ENCODE measurements at places on chromosomes 16 and 17. TPM values are rescaled to one million over a fixed set of nuclear protein-coding genes. Genes with fewer than 3 reads are reported as not detected.

GRCh38 chr16:3131755-3132377, 3.0 kb upstream of the ZNF213 start:
- DNase-seq: no peak

DNA sequence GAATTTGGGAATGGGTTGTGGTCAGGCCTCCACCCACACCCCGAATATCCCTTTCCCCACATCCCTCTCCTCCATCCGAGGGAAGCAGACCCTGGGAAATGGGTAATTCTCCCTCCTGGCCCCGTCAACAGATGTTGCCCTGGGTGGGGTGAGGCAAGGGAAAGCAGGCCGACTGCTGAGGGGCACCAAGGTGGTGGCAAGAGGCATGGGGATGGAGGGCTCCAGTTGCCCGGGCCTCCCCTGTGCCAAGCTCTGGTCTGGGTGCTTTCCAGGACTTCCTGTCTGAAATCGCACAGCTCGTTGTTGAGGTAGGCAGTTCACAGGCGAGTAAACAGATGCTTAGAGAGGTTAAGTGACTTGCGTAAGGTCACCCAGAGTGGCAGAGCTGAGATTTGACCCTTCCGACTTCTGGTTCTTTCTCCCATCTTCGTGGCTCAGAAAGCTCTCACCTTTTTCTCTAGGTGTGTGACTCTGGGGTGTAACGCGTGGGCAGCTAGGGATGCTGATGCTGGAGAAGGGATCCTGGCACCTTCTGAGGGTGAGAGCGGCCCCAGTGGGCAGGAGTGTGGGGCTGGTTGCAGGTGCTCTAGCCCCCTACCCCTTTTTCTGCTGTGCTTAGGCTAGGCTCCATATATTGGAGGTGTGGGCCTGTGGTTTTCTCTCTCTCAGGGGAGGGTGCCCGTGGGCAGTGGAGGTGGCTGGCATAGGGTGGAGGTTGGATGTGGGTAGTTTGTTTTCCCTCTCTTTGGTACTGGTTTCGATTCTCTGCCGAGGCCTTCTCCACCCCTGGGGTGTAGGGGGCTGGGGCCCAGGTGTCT, 17.2 kb downstream of the RARA start:
- no peak for DNase-seq

DNA sequence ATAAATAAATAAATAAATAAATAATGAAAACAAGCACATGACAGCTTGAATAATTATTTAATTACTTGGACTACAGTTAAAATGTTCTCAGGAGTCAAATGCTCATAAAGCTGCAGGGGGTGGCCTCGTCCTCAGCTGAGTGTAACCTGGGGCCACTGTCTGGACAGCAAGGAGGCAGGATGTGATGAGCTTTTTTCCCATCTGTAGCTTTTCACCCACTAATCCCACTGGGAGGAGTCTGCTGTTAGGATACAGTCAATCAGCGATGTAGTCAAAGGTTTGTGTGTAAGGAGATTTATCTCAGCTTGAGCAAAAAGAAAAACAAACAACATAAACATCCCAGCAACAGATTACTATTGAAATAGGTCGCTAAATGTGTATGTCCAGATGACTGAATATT, 22.5 kb downstream of the ZCCHC14 start:
- DNase-seq: no peak

DNA sequence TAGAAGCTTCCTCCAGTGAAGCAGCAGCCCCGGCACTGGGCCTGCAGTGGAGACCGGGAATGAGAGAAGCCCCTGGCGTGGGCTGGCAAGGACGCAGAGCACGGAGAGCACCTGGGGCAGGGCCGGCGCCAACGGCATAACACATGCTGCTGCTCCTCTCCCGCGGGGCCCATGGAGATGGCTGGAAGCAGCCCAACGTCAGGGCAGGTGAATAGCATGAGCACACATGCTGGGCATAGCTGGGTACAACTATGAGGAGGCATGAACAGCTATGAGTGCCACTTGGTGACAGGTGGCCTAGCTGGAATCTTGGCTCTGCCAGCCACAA, 46.4 kb downstream of the IRF8 start:
- no peak for DNase-seq

DNA sequence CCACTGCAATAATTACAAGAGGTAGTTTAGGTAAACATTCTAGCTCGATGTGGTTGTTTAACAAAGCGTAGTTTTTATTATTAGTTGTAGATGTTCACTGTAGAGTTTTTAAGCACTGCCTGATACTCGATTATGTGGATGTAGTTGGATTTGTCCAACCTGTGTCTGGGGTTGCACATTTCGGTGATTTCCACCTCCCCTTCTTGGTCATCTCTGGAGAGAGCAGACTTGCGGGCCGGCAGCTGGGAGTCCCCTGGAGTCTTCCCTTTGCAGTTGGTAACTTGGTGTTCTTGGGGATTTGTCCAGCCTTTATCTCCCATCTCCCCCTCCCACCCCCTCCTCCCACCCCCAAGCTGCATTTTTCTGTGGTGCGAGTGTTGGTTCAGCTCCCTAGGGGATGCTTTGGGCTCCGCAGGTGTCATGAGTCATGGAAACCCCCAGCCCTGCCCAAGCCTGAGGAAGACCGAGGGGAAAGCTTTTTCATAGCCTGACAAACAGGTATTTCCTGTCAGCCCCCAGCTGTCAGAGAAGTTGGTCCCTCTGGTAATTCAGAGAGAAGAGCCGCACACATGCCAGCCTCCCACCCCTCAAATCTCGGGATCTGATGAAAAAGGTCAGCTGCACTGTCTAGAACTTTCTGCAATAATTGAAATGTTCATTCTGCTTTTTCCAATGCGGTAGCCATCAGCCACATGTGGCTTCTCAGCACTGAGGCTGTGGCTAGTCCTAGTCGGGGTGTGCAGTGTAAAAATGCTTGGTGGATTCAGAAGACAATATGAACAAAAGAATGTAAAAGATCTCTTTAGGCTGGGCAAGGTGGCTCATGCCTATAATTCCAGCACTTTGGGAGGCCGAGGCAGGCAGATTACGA, 50.3 kb downstream of the KSR1 start:
- peak; percentile 54 for DNase-seq

GRCh38 chr16:14035092-14035491, 36.0 kb upstream of the MRTFB start:
- no peak for DNase-seq

GRCh38 chr16:16166949-16167348, 56.3 kb downstream of the ABCC6 start:
- no peak for DNase-seq

GRCh38 chr17:75548813-75549212, 23.3 kb downstream of the LLGL2 start:
- no peak for DNase-seq

DNA sequence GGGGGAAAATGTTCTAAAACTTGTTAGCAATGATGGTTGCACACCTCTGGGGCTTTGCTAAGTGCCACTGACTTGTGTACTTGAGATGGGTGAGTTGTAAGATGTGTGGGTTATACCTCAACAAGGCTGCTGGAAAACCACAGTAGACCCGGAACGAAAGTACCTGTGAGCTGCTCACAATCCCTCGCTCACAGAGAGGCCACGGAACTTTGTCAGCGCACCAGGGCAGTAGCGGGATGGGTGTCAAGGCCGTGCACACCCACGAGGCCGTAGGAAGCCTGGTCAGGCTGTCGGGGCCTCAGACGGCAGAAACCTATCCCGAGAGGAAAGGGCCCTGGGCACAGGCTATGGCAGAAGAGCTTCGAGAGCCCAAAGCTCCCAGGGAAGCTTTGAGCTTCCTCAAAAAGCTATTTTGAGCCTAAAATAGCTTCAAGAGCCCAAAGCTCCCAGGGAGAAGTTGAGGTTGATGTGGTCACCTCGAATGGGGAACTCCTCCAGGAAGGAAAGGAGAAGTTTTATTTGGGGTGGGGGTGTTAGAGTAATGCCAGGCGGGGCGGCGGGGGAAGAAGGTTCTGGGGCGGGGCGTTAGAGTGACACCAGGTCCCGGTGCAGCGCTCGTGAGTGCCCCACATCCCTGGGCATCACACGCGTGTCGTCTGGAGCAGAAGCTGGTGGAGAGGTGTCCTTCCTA, 19.0 kb downstream of the CBFA2T3 start:
- no peak for DNase-seq

DNA sequence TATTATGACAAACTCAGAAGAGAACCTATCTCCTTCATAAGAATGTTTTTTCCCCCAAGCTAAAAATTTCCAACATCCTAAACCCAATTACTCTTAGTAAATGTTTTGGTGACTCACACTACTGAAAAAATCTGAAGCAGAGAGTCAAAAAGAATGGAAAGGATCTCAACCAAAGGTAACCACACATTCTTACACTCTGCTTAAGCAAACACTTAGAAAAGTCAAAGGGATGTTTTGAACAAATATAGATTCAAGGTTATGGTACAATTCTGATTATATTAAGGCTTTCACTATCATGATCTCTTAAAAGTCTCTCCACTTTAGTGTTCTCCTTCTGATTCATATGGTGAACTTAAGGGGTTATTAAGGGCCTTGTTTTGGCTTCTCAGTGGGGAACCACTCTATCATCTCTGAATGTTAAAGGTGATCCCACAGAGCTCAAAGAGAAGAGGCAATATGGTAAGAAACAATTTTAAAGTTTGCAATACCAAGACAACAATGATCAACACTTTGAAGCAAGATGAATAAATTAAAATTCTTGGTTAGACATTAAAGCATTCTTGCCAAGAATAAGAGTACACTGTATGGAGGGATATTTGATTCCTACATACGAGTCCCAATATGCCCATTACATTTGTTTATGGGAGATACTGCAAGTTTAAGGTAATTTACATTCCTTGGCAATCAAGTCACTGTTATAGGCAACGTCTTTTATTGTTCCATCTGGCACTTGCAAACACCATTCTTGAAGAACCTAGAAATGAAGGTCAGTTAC, 69.2 kb downstream of the CDC27 start:
- no peak for DNase-seq

DNA sequence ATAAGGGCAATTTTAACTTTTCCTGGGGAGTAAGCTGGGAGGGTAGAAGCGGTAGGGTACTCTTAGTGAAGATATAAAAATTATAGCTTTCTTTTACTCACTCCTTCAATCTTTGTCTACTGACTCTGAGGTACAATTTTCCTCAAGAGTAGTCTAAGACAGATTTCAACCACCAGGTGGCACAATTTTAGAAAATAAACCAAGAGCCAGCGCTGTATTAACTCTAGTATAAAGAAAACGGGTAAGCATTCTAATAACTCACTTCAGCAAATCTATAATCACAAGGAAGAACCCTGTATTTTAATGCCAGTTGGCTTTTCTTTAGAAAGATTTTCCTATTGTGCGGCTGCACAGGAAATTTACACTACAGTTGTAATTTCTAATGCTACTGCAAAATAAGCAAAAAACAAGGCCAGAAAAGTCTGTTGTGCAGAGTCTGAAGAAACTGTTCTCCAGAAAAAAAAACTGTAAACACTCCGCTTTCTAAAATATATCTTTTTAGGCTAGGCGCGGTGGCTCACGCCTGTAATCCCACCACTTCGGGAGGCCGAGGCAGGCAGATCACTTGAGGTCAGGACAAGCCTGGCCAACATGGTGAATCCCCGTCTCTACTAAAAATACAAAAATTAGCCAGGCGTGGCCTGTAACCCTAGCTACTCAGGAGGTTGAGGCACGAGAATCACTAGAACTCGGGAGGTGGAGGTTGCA, 1.9 kb downstream of the CMC2 start:
- peak; percentile 88 for DNase-seq

DNA sequence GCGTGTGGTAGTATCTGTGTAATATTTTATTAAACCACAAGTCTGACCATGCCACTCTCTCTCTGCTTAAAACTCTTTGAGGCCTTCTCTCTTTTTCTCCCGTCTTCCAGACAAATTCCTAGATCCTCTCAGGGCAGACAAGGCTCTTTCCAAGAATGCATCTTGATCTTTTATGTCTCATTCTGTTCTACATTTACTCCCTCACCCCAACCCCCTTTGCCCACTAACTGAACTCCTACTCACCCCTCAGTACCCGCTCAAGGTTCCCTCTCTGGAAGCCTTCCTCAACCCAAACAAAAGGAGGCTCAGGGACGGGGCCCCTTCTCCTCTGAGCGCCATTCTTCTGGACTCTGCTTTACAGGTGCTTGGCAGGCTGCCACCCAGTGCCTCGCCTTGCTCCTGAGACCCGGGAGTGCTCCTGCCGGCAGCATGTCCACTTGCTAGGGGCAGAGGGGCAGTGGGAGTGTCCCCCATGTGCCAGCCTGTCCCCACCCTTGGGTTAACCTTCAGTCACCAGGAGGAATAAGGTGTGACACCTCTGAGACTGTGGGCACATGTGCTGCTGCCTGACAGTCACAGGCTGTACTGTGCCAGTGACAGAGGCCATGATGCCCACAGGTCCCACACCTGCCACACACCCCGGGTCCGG, 9.2 kb downstream of the SLC13A2 start:
- no peak for DNase-seq

DNA sequence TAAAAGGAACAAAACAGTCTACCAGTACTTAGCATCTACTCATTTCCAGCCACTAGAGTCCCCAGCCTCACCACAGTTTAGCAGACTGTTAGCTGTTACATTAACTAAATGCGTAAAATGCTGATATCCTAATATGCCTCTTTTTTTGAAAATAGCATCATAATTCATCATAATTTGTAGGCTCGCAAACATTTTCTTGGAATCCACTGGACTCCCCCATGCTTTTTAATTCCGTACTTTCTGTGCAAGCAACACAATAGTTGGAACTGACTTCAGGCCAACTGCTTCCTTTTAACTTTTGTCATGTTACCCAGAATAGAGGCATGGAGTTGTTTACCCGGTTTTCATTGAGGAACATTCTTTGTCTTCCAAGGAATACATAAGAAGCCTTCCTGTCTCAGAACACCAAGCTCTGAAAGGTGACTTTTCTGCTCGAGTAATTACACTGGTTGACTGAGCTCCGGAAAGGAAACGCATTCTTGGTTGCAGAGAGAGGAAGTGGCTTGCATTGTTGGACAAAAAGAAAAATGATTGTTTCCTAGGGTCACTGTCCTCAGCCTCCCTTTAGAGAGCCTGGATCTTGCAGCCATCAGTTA, 30.9 kb upstream of the SEC14L1 start:
- no peak for DNase-seq

GRCh38 chr16:82004601-82005000, 6.7 kb downstream of the SDR42E1 start:
- DNase-seq: no peak

GRCh38 chr16:89410794-89411309, 79.5 kb downstream of the ANKRD11 start:
- DNase-seq: peak; percentile 85

- DNase-seq: no peak
Observed at GRCh38 chr16:22635357-22635761, 124.7 kb downstream of the NPIPB5 start.

- DNase-seq: no peak
Observed at GRCh38 chr16:35195173-35195863, 1735.9 kb downstream of the TP53TG3F start.

GRCh38 chr16:50372611-50373344, 4.0 kb upstream of the BRD7 start:
- DNase-seq: peak; percentile 62

GRCh38 chr17:8709006-8709405, 35.6 kb downstream of the CCDC42 start:
- no peak for DNase-seq

GRCh38 chr16:28237754-28238357, 26.1 kb upstream of the XPO6 start:
- no peak for DNase-seq

- peak; percentile 92 for DNase-seq
Observed at GRCh38 chr17:77528516-77529327, 388.0 kb downstream of the SEC14L1 start.

Gene CENPX
- 31.2 TPM for total RNA-seq

Gene ITGB3
- total RNA-seq: 16.8 TPM

Gene KRTAP16-1
- not detected for total RNA-seq

Gene SLC47A1
- total RNA-seq: 10.9 TPM

Gene TAT
- total RNA-seq: not detected

Gene C16orf74
- 14.5 TPM for total RNA-seq

Gene PPP1R27
- total RNA-seq: 11.9 TPM

Gene CES3
- total RNA-seq: 1.8 TPM

Gene TMC7
- total RNA-seq: 2.4 TPM

Gene ESRP2
- total RNA-seq: 8.7 TPM

Gene CD300LB
- 0.31 TPM for total RNA-seq

Gene HOXB4
- 0.92 TPM for total RNA-seq

Gene IL17C
- not detected for total RNA-seq
